NT2/D1 (cell line): ENCODE measurements at places on chromosomes 3 and 15.

DNA sequence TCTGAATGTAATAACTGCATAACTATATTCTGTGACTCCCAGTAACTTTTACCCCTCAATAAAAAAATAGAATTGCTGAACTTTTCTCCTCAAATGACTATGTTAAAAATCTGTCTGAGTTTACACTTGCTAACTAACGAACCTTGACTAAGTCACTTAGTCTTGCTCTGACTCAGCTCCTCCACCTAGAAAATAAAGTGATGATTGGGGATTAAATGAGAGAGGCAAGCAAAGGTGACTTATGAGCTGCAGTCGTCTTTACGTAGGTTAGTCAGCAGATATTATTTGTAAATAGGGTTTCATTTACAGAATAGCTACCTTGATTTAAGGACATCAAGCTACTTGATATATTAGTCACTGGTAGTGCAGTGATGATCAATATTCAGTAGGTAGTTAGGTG lies 476.9 kb downstream of the MECOM start:
- DNase-seq: no peak

GRCh38 chr3:57128826-57129667 lies 36.1 kb downstream of the IL17RD start:
- DNase-seq: peak; percentile 68

DNA sequence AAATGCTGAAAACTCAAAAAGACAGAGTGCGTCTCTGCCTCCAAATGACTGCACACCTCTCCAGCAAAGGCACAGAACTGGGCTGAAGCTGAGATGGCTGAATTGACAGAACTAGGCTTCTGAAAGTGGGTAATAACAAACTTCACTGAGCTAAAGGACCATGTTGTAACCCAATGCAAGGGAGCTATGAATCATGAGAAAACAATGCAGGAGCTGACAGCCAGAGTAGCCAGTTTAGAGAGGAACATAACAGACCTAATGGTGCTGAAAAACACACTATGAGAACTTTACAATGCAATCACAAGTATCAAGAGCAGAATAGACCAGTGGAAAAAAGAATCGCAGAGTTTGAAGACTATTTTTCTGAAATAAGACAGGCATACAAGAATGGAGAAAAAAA lies 10.1 kb upstream of the AVEN start:
- DNase-seq: no peak

- DNase-seq: no peak
Measured at GRCh38 chr3:157136647-157137387, 23.1 kb downstream of the CCNL1 start.

GRCh38 chr15:55742927-55743728 lies at the start of gene PRTG:
Gene PRTG, minus strand, starts transcription at chr15:55743152. Its CDS starts 221 bp downstream, at chr15:55742931.
- no peak for DNase-seq

DNA sequence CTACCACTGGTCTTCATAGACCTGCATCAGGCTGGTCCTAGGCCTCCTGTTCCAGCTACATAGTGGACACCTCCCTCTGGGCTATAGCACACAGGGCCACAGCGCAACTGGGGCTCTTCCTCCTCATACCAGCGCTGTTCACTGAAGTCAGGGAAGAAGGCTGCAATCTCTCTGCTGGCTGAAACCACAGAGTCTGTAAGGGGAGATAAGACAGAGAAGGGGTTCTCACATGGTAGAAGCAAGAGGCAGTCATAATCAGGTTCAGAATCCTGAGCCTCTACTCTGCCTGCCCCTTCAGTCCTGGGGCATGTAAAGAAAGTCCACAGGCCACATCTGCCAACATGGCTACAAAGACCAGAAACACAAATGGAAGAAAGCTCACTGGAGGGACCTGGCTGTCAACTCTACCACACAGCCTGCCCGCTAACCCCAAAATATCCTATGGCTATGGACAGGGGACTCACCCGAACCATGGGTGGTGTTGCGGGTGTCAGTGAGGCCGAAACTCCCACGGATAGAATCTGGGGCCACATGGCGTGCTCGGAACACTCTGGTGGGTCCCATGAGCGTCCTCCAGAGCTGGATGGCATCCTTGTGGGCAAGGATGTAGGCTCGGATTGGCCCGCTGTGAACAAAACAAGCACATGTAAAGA lies 38.7 kb downstream of the SPINK8 start:
- DNase-seq: no peak

- no peak for DNase-seq
Measured at GRCh38 chr15:43285609-43286037, 18.9 kb upstream of the TGM5 start.

- DNase-seq: no peak
Measured at GRCh38 chr3:99503350-99503749, 135.0 kb upstream of the COL8A1 start.

GRCh38 chr3:171349392-171349791 lies 110.8 kb downstream of the TNIK start:
- no peak for DNase-seq

- no peak for DNase-seq
Measured at GRCh38 chr3:22661121-22661700, 541.9 kb upstream of the UBE2E2 start.

DNA sequence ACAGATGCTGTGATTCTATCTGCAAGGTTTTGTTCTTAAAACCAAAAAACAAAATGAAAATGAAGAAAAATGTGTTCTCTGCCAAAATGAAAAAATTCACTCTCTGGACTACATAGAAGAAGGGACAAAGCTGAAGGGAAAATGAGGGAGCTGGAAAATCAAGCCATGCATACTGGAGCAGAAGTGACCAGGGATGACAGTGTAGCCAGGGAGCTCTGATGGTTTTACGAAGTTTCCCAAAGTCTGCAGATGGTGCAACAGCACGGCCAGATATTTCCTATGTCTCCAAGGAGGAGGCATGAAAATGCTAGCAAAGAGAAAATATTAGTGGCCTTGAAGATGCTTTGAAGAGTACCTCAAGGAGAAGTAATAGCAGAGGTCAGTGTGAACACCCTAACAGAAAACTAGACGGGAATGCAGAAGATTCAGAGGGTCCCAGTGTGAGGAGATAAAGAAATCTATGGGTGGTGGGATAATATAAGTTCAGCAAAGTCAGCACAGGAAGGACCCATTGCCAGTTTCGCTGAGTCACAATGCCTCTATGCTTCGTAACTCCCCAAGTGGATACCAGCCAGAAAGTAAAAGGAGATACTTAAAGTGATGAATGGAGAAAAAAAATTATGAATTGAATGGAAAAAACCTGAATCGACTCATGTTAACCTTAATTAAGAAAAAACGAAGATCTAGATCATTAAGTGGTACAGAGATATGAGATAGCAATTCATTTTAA lies 39.0 kb upstream of the POMGNT2 start:
- DNase-seq: no peak

DNA sequence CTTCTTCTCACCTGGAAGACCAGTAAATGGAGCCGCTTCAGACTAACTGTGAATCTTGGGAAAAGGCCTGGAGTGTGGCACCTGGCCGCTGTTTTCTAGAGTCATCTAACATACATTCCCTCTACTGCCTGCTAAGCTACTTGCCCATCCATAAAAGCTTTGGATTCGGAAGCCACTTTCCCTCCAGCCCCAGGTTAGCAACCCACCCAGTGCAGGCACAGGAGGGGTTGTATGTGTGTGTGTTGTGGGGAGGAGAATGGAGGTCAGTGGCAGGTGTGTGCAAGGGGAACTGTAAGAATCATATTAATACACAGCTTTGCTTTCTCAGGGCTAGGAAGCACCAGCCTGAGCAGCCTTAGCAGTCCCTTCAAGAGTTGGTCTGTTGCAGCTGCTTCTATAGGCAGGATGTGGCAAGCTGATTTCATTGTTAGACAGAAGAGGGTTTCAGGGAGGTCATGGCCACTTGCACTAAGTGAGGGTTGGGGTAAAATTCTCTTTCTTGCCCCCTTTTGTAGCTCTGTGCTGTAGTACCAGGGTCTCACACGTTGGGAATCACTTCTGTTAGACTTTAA lies 8.9 kb downstream of the NSUN3 start:
- DNase-seq: no peak

DNA sequence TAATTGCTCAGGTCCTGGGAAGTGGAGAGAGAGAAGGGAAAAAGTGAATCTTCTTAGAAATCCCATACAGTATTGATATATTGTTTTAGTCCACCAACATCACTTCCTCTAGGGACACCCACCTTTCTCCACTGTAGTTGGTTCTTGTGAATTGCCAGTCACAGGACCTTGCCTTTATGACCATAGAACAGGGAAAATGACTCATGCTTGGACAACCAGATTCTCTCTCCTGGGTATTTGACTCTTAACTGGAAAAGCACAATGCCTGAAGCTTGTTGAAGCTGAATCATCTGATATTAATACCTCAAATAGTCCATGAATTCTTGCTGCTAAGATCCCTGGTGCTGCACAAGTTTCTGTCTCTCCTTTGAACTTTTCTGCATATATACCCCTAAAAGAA lies 32.5 kb upstream of the DCLK3 start:
- DNase-seq: no peak

GRCh38 chr3:195870442-195870841 lies 37.9 kb downstream of the TNK2 start:
- DNase-seq: no peak
